ENCODE measurements at places on chromosomes 7 and 10.

- no peak for DNase-seq
These were observed 67.3 kb upstream of the PALS2 start for GRCh38 chr7:24505968-24506367.

DNA sequence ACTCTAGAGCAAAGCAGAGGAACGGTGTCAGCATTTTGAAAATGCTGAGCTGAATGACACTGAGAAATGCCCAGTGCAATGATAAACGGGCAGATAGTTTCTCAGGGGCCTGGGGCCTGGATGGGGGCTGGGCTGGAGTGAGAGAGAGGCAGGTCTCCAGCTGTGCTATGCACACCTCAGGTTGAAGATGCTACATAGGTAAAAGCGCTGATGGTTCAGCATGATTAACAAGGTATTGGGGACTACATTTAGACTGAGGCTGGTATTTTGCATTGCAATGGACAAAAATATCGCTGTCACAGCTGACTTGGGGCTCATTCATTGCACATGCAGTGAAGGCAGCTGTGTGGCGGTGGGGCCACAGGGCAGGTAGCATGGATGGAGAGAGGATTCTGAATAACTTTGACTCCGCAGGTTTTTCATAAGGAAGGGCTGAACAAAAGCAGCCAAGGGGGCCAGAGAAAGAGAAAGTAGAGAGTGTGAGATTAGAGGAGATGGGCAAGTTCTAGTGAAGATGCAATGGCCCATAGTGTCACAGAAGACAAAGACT is 290.8 kb upstream of the ZNF32 start:
- DNase-seq, result no peak

DNA sequence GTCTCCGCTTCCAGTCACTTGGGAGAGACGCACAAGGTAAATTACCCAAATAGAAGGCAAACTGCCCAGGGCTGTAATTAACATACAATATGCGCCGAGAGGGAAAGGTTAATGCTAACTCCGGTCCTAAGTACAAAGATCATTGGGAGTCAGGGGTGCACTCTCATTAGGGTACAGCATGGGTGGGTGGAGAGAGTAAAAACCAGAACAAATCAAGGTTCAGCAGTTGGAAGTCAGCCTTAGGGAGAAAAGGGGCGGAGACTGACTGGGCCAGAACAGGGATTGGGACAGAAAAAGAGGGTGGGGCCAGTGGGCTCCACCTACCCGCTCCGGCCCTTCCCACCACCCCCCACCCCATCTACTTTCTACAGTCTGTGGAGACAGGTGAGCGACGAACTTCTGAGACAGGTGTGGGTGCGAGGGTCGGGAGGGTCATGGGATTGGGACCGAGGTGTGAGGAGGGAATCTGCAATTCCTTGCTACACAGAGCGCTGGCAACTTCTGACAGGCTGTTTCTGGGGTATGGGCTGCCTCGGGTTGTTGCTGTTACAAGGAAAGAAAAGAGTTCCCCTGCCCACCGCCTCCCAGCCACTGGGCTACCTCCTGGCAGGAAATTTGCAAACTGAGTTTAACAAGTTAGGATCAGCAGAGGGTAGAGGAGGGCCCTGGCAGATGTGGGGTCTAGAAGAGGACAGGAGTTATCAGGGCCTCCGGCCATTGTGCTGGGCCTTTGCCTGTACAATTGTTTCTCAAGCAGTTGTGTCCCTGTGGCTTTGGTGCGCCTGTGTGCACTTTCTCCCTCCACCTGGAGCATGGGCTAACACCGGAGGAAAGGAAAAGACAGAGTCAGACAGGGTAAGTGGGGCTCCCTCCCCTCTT is at the start of gene TMEM139:
Gene TMEM139, plus strand, starts transcription at position 368 of the 879 bp plus-strand sequence. CDS start 1,000 bp downstream, outside the sequence.
- no peak for DNase-seq

- DNase-seq, result no peak
These were observed 272.0 kb downstream of the BAMBI start for GRCh38 chr10:28949005-28950004.

GRCh38 chr7:116212869-116213268 is 2.5 kb downstream of the TES start:
- no peak for DNase-seq

DNA sequence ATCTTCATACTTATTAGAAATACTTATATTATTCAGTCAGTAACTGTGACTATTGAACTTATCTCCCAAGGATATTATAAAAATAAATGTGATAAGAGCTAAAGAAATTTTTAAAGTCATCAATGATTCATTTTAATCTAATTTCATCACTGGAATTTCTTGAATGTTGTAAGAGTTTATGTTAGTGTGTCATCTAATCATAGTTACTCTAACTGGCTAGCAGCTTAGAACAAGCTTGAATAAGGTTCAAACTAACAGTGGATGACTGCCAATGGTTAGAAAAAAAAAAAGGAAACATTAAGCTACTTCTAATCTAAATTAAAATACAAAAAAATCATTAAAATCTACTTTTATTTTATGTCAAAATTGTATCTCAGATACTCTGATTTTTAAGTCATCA is 1066.3 kb downstream of the CNTNAP2 start:
- no peak for DNase-seq

- no peak for DNase-seq
These were observed 9.3 kb upstream of the TMEM270 start for GRCh38 chr7:73851410-73852338.

DNA sequence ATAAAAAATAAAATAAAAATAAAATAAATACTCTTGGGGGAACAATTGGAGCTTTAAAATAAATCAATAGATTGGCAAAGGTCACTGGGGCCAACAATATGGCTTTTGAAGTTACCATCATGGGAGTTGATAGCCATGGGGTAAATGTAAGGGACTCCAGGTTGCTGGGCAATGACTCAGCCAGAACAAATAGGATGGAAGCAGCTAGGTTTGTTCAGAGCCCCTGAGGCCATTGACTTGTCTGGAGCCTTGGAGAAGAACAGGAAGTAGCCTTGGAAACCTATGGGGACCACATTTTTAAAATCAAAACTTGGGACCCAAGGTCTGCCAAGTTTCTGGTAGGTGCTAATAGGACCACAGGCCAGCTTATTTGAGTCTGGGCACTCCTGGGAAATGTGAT is 20.2 kb upstream of the FRA10AC1 start:
- no peak for DNase-seq

GRCh38 chr10:63799521-63800300 is 278.5 kb downstream of the REEP3 start:
- DNase-seq, result no peak

DNA sequence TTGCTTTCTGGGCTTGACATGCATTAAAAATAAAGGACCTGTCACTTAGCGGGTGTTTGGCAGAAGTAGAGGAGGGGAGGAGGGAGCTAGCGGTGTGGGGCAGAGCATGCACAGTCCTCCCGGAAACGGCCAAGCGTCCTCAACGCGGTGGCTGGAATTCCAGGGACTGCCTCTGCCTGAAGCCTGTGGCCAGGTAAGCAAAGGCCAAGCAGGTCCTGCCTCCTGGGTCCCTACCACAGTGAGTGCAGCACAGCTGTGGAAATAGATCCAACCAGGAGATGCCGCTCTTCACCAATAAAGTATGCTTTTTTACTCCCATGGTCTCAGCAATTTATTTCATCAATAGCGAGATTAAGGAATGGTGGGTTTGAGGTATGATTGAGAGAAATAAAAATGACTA is 323.4 kb downstream of the WDR37 start:
- DNase-seq, result no peak

DNA sequence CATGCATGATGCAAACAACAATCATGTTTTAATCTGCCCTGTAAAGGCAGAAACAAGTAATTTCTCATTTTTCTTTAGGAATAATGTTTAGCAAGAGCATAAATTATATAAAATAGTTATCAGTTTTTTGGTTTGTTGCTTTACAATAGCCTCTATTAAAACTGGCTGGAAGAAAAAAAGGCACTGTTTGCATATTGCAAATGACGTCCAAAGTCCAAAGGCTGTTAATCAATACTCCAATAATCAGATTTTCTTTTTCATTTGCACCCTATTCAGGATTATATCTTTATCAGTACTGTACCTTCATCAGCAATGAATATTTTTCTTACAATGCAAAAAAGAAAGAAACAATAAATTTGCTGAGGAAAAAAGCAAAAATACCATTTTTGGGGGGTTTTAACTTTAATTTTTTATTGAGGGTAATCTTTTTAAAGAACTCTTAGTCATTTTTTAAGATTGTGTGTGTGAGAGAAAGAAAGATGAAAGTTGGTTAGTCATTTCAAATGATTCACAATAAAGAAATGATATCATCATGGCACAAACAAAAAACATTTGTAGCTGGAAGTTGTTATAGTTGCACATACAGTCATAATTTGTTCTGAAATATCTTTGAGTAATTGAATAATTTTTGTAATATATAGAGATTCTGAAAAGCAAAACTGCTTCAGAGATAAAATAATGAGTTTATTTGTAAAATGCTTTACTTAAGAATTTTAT is 44.4 kb upstream of the AKR1C2 start:
- no peak for DNase-seq

DNA sequence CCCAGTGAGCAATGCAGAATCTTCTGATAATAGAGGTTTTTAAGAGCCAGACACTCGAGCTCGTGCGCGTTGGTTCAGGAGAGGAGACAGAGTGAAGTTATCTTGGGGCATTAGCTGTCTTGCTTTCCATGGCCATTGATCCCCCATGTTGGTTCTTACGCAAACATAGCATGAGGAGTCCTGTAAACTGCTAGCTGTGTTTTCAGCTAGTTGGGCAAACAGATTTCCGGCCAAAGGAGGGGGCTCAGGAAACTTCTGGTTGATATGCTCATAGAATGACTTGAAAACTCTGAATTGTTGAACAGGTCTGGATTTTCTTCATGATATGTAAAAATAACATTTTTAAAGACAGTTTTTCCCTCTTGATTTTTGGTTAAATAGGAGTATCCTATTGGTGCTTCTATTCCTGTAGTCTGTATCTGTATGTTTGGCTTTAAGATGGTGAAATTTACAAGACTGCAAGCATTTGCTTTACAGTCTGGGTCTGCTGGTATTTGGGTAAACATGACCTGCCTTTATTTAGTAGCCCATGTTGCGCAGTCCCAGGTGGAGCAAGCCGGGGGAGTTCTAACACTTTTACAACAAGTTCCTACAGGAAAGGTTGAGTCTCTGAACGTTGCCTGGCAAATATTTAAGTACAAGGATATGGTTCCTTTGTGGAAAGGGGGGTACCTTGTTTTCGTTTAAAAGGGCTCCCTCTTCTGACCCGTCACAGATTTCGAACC is 218.4 kb upstream of the KCND2 start:
- DNase-seq, result no peak

DNA sequence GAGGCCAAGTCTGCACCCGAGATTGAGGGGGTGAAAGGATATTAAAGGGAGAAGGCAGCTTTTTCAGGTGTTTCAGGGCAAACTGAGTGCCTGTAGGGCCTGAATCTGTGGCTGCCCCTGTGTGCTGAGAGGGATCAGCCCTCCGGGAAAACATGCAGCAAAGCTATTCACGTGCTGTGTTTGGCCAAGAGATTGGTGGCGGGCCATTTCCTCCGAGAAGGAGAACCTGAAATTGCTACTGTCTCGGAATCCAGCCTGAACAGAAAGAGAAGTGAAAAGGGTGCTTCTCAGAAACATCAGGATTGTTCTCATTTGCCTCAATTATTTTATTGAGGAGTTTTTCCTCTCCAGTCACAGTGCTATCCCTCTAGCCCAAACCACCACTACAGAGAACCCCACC is 16.0 kb downstream of the GIMAP5 start:
- no peak for DNase-seq

- DNase-seq, result no peak
These were observed 59.2 kb upstream of the ADCY1 start for GRCh38 chr7:45514944-45515343.

- no peak for DNase-seq
These were observed 153.8 kb upstream of the COL1A2 start for GRCh38 chr7:94240902-94241301.

- DNase-seq, result no peak
These were observed 153.8 kb downstream of the ZNF22 start for GRCh38 chr10:45154502-45154901.

DNA sequence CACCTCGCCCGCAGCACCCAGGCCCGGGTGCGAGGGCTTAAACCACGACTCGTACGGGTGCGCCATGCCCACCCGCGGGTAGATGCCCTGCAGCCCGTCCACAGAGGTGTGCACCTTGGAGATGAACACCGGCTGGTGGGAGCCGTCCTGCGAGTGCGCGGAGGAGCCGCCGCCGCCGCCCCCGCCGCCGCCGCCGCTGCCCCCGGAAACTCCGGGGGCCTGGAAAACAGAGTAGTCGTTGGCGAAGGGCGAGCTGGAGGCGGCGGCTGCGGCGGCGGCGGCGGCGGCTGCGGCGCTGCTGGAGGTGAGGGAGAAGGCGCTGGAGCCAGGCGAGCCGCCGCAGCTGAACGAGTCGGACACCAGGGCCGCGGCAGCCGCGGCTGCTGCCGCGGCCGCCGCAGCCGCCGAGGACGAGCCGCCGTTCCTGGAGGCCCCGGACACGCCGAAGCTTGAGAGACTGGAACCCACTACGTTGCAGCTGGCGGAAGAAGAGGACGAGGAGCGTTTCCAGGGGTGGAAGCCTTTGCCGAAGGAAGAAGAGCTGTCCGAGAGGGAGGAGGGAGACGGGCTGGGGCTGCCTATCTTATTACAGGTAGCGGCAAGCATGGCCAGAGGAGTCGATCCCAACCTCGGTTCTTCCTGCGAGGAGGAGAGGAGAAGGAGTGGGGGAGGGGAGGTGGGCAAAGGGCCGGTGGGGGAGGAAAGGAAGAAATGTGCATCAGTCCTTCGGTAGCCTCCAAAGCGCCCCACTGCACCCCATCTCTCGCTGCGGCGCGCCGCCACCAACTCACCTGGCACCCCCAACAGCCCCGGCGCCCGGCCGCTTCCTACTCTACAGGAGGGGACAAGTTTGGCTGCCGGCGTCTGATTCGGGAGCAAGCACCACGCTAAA is 1.3 kb downstream of the SP8 start:
- no peak for DNase-seq

GRCh38 chr10:16527452-16527851 is 5.8 kb upstream of the C1QL3 start:
- DNase-seq, result no peak

DNA sequence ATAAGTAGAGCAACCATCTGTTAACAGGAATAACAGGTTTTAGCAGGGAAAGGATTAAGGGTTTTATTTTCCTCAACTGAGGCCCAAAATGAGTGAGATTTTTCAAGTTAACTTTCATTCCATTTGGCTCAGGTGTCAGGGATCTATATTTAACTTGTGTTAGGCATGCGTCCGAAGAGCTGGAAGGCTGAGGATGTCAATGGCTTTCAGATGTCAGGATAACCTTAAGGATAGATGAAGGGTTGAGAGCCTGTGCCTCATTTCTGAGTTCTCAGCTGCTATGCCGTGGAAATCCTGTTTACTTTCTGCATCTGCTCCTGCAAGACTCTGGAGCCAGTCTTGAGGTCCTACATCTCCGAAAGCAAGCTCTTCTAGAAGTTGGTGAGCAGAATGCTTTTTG is 36.4 kb upstream of the CD36 start:
- no peak for DNase-seq

DNA sequence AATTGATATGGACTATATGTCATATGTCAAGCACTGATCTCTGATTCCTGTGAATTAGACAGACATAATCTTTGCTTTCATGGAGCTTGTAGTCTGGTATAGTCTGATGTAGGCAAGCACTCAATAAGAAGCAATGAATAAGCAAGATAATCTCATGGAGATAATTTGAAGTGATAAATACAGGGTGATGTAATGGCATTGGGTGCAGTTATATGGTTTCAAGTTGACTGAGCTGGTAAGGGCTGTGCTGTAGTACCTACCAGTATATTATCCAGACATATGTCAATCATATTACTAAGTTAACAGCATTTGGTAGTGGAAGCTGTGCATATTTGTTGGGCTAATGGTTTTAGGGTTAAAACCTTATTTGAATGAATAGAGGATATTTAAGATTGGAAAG is 117.5 kb upstream of the PRPS1L1 start:
- no peak for DNase-seq

Data from thoracic aorta (tissue), 2 donors.